ENCODE measurements at places on chromosomes 3 and 15.

GRCh38 chr3:116040152-116040551 lies 405.1 kb downstream of the LSAMP start:
- DNase-seq, result no peak

DNA sequence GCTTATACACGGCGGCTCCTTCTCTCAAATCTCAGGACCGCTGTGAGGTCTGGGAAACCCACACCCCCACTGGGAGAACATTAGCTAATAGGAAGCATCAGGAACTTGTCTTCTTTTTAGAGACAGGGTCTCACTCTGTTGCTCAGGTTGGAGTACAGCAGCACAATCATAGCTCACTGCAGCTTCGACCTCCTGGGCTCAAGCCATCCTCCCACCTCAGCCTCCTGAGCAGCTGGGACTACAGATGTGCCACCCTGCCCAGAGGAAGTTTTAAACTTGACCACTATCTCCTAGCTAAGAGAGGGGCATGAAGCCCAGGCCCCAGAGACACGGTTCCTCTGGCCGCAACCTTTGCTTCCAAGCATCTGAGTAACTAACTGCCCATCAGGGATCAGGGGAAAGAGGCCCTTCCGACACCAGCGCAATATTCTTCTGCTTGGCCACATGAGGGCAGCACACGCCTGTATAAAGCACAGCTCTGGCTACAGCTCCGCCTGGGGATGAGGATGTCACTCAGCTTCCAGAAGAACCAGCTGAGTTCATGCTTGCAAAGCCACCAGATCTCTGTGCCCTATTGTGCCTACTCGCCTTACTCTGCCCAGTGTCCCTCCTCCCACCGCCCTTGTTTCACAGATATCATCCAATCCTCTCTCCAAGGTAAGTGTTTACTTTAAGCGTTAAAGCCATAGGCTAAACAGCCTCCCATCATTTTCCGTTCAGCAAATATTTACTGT lies 57.6 kb upstream of the SLC6A11 start:
- peak; percentile 78 for DNase-seq

DNA sequence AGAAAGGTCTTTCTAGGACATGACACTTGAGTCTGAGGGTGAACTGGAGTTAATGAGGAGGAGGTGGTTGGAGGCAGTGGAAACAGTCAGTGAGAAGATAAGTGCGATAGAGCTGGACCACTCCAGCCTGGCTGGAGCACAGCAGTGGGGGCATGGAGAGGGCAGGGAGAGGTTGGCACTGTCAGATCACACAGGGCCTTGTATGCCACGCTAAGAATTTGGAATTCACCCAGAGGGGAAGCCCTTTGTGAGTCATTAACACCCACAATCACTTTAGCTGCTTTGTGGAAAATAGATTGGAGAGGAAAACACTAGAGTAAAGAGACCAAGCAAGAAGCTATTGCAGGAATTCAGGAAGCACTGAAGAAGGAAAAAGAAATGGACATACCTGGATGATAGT lies 83.3 kb downstream of the ZNF621 start:
- DNase-seq, result no peak

DNA sequence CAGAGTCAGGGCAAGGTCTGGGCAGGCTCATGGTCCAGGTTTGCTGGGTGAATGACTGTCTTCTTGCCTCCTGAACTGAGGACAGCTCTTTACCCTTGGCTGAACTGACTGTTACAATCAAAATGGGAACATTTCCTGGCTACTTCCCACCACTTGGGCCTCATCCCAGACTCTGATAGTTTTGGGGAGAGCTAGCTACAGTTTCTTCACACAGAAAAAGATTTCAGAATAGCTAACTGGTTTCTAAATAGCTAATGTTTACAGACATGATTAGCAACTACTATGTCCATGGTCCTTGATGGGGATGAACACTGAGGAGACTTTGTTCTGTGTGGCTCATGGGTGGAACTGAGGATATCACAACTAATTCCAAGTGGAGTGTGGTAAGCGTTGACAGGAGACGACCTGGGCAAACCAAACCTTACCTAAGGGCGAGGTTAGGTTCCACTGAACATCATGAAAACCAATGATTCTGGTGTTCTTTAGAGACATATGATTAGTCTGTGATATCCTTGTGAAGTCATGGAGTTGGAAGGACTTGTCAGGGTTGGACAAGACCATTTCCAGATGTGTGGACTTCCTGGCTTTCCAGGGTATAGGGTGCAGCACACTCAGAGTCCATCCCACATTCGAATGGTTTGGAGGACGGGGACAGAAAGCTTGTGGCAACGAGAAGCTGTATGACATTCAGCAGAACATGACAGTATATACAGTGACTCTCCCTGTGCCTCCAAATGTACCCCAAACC lies 7.3 kb downstream of the ALPK3 start:
- DNase-seq, result no peak

- no peak for DNase-seq
Measured at GRCh38 chr3:197430934-197431333, 124.8 kb downstream of the BDH1 start.

All from GM19239 (cell line).